Uterus (tissue), 4 donors: ENCODE measurements at places on chromosomes 4 and X. TPM values are rescaled to one million over a fixed set of nuclear protein-coding genes. Genes with fewer than 3 reads are reported as not detected.

DNA sequence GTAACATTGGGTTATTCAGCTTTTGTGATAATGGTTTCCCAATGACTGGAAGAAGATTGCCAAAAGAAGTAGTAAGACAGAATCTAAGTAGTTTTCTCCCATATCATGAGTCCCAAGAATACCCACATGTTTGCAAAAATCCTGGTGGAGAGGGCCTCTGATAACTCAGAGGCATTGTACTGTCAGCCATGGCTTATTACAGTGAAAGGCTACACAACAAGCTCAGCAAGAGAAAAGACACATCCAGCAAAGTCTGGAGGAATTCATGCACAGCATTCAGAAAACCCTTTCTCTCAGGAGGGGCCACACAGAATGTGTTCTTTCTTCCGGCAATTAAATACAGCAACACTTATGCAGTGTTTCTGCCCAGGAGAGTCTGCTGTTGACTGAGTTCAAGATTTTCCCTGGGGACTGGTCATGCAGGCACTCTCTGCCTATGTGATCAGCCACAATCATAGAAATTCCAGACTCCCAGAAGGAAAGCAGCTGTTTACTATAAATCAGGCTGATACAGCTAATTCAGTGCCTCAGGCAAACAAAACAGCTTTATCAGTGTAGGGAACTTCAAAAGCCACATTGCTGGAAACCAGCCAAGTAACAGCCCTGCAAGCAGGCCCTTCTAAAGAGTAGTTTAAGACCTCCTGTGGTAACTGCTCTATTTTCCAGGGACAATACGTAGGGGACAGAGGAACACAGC, 937.1 kb downstream of the CCSER1 start:
- no peaks in the 10 kb centered on the region for H3K27me3 ChIP-seq
- H3K4me1 ChIP-seq: no peaks in the 10 kb centered on the region
- DNase-seq: no peak
- H3K27ac ChIP-seq: no peak overlapping the region
- H3K4me3 ChIP-seq: no peak overlapping the region

DNA sequence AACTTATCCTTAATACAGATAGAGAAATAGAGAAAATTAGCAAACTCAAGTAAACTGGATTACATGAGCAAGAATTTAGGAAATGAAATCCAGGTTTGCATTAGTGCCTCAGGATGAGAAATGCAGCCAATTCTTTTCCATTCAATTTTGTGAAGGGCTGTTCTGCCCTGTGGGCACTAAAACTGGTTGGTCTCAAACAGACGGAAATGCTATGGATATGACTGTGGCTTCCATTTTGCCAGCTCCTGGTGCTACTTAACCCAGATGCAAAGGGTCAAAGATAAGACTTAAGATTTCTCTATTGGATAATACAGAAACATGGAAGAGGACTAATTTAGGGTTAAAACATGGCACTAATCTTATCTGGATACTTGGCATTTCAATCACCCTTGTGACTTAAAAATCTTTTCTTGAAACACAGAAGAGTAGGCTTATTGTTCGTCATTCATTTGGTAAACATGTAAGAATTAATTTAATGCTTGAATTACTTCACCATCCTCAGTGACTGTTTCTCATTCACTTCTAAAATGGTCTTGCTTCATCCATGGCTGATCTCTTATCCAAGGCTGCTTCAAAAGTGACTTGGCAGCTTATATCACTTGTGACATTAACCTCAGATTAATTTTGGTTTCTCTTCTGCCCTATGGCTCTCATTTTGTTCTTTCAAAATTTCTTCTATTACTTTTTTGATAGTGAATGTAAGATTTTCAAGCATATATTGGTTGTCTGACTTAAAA, 1008.7 kb downstream of the GLUD2 start:
- DNase-seq: no peak
- no peaks in the 10 kb centered on the region for H3K4me1 ChIP-seq
- H3K4me3 ChIP-seq: no peak overlapping the region
- no peak overlapping the region for H3K27ac ChIP-seq
- H3K36me3 ChIP-seq: no peaks in the 10 kb centered on the region
- H3K27me3 ChIP-seq: no peaks in the 10 kb centered on the region

DNA sequence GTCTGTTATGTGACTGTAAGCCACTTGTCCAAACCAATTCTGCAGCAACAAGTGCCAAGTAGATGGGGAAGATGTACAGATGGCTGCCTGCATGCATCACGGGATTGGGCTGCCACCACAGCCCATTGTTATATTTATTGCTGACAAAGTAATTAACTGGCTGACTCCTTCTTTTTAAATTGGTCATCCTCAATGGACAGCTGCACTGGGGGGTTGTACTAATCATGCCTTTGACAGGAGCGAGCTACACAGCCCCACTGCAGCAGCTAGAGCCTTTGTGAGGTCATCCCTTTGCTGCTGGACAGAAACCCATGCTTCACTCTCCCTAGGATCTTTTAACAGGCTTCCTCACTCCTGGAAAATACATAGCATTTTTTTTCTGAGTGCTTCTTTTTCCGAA, 146.7 kb upstream of the CXXC4 start:
- no peaks in the 10 kb centered on the region for H3K36me3 ChIP-seq
- H3K4me1 ChIP-seq: no peaks in the 10 kb centered on the region
- no peak overlapping the region for H3K27ac ChIP-seq
- no peaks in the 10 kb centered on the region for H3K27me3 ChIP-seq
- no peak for DNase-seq

- no peaks in the 10 kb centered on the region for H3K4me1 ChIP-seq
- H3K27me3 ChIP-seq: no peaks in the 10 kb centered on the region
- H3K36me3 ChIP-seq: no peaks in the 10 kb centered on the region
- no peak overlapping the region for H3K27ac ChIP-seq
- DNase-seq: no peak
These were observed 58.2 kb downstream of the CWH43 start for GRCh38 chr4:49044270-49044669.

DNA sequence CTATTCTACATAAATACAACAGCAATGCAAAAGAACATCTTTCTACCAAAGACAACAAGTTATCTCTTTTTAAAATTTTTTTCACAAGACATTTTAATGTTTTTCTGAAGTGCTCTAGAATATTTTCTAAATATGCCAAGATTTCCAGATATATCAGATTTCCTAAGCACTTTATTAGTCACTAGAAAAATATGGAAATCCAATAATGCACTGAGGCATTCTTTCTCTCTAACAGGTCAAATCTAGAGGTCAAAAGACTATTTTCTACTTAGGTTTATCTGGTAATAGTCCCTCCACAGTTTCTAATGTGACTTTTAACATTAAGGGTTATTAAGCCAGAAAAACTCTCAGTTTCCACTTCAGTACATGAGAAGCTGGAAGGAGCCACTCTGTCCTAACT, 1041.2 kb upstream of the INTU start:
- no peaks in the 10 kb centered on the region for H3K36me3 ChIP-seq
- DNase-seq: no peak
- H3K27ac ChIP-seq: no peak overlapping the region
- no peaks in the 10 kb centered on the region for H3K27me3 ChIP-seq
- no peaks in the 10 kb centered on the region for H3K4me1 ChIP-seq
- H3K4me3 ChIP-seq: no peak overlapping the region

DNA sequence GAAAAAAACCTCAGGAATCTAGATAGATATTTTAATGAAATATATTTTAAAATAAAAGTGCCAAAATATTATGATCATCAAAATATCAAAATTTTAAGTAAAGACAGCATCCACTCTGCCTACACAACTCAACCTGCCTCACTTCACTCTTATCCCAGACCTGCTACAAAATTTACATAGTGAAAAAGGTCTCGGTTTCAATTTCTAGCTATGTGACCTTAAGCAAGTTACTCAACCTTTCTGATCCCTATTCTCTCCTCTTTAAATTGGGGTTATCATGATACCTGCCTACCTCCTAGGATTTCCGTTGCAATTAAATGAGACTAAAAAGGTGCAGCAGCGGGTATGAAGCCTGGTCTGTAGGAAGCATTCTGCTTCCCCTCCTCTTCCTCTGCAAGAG, 72.9 kb downstream of the FAM114A1 start:
- H3K36me3 ChIP-seq: no peaks in the 10 kb centered on the region
- no peak overlapping the region for H3K27ac ChIP-seq

DNA sequence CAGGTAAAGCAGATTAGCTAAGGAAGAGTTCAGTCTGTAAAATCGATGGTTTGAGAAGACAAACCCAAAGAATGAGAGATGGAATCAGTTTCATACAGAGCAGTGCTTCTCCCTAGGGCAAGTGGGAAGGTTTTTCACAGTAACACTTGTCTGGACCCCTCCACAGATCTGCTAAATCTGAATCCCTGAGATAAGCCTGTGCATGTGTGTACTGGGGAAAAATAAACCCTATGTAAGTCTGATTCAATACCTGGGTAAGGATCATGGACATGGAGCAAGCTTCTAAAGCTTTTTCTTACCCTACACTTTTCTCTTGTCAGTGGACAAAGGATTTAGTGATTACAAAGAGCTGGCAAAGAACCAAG, 13.6 kb downstream of the ELOVL6 start:
- H3K4me3 ChIP-seq: no peak overlapping the region
- no peaks in the 10 kb centered on the region for H3K4me1 ChIP-seq
- H3K27ac ChIP-seq: no peak overlapping the region
- no peaks in the 10 kb centered on the region for H3K27me3 ChIP-seq
- DNase-seq: no peak

DNA sequence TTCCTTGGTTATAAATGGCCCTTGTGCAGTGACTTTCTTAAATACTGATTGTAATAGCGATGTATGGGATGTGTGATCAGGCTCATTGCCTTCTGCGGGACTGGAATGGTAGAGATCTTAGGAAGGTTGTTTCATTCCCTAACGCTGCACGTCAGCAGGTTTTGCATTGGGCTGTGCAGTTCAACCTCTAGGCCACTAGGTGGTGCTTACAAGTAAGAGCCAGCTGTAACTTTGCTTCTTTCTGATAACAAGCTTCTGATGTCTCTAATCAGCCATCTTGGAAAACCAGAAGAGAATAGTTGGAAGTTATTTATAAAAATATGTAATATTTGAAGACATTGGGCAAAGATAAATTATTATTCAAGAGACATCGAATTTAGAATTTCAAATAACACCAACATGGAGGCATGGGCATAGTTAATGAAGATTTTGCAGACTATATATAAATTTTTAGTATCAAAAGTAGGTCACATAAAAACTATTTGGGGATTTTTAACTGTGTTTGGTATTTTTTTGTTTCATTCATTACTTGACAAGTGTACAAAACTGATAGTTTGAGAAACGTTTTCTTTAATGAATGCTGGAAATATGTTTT, 339.7 kb upstream of the PCDH7 start:
- H3K27me3 ChIP-seq: no peaks in the 10 kb centered on the region
- no peak overlapping the region for H3K4me3 ChIP-seq
- H3K4me1 ChIP-seq: no peaks in the 10 kb centered on the region
- no peaks in the 10 kb centered on the region for H3K36me3 ChIP-seq
- DNase-seq: no peak

DNA sequence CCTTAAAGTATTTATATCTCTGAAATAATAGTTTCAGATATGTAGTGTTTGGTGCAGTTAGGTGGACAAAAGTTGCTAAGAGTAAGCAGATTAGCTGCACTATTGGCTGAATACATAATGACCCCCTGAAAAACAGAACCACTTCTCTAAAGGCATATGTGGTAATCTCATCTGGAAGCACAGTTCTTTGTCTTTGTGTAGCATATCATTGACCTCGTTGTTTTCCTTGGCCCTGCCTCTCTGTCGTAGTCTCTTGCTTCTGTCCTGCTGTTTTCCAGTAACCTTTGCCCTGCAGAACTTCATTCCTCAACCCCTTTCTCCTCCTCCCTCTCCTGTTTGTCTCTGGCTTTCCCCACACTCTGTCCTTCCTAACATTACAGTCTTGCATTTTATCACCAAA, 41.4 kb downstream of the JADE3 start:
- no peak overlapping the region for H3K4me3 ChIP-seq
- no peaks in the 10 kb centered on the region for H3K36me3 ChIP-seq
- DNase-seq: no peak
- peak overlapping the region; percentile 52 for H3K27ac ChIP-seq
- H3K27me3 ChIP-seq: peaks cover 5% of the 10 kb centered on the region

- H3K27me3 ChIP-seq: no peaks in the 10 kb centered on the region
- no peaks in the 10 kb centered on the region for H3K4me1 ChIP-seq
- no peak for DNase-seq
- no peaks in the 10 kb centered on the region for H3K36me3 ChIP-seq
- no peak overlapping the region for H3K27ac ChIP-seq
These were observed 381.7 kb downstream of the GPAT3 start for GRCh38 chr4:83917572-83917971.

- peak overlapping the region; percentile 49 for H3K4me3 ChIP-seq
- H3K4me1 ChIP-seq: no peaks in the 10 kb centered on the region
- H3K27ac ChIP-seq: peak overlapping the region; percentile 58
- no peaks in the 10 kb centered on the region for H3K27me3 ChIP-seq
- peak; percentile 70 for DNase-seq
- H3K36me3 ChIP-seq: no peaks in the 10 kb centered on the region
These were observed 3.8 kb downstream of the CXXC4 start for GRCh38 chr4:104490770-104491480.

DNA sequence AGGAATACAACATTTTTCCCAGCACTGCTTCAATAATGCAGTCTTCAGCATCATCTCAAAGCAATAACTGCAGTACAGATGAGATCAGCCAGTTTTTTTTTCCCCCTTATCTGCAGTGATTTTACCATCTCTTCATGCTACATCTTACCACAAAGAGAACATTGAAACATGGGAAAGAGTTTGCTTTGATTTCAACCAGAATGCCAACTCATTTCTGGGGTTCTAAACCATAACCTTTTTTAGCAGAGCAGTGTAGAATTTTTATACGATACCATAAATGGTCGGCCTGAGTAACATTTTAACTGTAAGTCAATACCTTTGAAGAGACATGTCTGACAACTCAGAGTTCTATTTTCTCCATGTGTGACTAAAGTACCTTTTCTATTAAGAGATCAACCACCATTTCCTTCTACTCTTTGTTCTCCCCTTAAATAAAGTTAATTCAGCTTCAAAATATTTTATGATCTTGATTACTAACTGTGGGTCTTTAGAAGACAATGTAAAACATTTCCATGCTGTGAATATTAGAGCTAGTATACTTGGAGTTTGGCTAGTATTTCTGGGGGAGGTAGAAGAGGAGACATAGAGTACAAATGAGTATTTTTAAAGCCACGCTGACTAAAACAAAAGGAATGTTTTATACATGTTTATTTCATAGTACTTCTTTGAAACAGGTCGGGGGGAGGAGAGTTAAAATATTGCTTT, 69.1 kb downstream of the TET2 start:
- H3K27ac ChIP-seq: no peak overlapping the region
- no peaks in the 10 kb centered on the region for H3K27me3 ChIP-seq
- H3K4me3 ChIP-seq: no peak overlapping the region
- H3K36me3 ChIP-seq: no peaks in the 10 kb centered on the region
- H3K4me1 ChIP-seq: peaks cover 5% of the 10 kb centered on the region

DNA sequence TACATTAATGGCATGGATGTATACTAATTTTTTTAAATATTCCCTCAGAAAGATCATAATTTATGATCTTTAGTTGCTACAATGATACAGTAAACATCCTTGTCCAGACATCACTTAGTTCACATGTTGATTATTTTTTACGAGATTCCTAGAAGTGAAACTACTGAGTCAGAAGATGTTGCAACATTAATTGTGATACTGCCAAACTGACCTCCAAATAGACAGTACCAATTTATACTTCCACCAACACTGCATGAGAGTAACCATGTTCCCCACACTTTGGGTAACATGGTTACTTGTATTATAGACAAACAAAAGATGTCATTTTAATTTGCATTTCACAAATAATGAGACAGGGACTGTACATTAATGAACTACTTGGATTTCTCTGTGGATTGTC, 19.6 kb downstream of the RCHY1 start:
- no peaks in the 10 kb centered on the region for H3K36me3 ChIP-seq
- no peak overlapping the region for H3K27ac ChIP-seq
- H3K4me3 ChIP-seq: no peak overlapping the region
- DNase-seq: no peak

Gene FAM149A
- 0.77 TPM for total RNA-seq
